ENCODE measurements at places on chromosomes 1 and 21.

DNA sequence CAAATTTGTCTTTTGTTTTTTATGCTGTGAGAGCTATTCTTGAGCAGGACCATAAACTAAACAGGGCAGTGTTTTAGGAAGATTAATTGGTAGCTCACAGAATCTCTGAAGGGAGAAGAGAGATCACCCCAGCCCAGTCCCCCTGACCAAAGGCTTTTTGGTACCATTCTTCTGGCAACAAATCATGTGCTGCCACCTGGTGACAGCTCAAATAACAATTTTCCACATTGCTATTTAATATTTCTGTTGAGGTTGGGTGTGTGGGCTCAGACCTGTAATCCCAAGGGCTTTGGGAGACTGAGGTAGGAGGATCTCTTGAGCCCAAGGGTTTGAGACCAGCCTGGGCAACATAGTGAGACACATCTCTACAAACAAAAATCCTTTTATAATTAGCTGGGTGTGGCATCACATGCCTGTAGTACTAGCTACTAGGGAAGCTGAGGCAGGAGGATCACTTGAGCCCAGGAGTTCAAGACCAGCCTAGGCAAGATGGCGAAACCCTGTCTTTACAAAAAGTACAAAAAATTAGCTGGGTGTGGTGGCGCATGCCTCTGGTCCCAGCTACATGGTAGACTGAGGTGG is 2.2 kb upstream of the TESK2 start:
- DNase-seq = peak; percentile 26

DNA sequence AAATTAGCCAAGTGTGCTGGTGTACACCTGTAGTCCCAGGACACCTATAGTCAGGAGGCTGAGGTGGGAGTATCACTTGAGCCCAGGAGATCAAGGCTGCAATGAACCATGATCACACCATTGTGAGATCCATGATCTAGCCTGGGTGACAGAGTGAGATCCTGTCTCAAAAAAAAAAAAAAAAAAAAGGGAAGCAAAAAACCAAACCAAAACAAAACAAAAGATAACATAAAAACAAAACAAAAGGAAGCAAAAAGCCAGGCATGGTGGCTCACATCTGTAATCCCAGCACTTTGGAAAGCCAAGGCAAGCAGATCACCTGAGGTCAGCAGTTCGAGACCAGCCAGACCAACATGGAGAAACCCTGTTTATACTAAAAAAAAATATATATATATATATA is 9.4 kb upstream of the AKR1A1 start:
- no peak for DNase-seq

- DNase-seq = no peak
These were observed 11.2 kb upstream of the ACBD6 start for GRCh38 chr1:180513531-180513930.

GRCh38 chr1:75707191-75707590 is 17.3 kb upstream of the ACADM start:
- no peak for DNase-seq

DNA sequence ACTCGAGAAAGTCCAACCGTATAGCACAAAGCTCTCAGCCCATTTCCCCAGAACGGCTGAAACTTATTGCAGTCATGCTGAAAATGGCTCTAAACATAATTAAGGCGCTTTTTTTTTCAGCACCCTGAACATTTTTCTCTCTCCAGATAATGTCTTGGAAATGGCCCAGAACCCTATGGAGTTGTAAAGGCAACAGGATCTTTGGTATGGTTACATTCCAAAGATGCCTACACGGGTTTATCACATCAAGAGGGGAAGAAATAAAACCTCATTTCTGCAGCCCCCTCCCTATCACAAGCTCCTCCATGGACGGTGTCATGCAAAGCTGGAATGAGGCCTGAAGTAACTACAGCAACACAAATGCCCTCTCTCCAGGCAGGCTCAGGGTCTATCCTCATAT is 126.4 kb upstream of the GALNT2 start:
- DNase-seq = no peak

DNA sequence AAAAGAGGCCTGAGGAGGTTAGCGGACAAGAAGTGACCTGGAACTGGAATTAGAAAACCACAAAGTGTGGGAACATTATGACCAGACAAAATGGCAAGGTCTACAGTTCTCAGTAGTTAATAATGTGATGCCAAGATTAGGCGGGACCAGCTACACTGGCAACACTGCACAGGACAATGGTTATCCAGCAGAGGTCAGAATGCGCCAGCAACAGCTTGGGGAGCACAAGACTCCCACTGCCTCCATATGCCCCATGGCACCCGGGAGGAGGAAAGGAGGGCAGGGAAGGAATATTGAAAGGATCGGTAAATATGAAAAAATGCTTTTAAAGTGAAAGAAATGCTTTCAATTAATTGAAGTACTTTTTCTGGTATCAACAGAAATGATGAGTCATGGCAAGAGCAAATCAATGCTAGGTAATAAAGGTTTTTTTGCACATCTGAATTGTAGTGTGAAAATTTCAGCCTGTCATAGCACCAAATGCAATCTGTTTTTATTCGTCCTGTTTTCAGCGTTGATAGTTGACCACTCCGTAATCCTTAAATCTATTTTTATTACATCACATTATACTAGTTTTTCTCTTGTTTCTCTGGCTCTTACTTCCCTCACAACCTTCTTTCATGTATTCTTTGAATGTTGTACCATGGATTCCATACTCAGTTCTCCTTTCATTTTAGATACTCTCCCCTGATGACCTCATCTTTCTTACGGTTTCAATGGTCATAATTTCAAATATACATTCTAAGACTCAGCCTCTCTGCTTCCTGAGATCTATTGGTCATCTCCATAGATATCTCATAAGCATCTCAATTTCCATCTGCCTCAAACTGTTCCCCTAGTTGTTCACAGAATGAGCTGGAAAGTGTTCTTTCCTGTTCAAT is 30.7 kb downstream of the VCAM1 start:
- DNase-seq = no peak

- DNase-seq = peak; percentile 76
These were observed 17.3 kb downstream of the CRYBG2 start for GRCh38 chr1:26336477-26337205.

GRCh38 chr1:156566436-156566835 is 5.9 kb downstream of the IQGAP3 start:
- DNase-seq = no peak

- DNase-seq = no peak
These were observed 1452.3 kb downstream of the NCAM2 start for GRCh38 chr21:22450507-22450906.

GRCh38 chr1:42759114-42759513 is 7.7 kb downstream of the P3H1 start:
- DNase-seq = no peak

- DNase-seq = no peak
These were observed 49.6 kb upstream of the HOOK1 start for GRCh38 chr1:59765011-59765730.

DNA sequence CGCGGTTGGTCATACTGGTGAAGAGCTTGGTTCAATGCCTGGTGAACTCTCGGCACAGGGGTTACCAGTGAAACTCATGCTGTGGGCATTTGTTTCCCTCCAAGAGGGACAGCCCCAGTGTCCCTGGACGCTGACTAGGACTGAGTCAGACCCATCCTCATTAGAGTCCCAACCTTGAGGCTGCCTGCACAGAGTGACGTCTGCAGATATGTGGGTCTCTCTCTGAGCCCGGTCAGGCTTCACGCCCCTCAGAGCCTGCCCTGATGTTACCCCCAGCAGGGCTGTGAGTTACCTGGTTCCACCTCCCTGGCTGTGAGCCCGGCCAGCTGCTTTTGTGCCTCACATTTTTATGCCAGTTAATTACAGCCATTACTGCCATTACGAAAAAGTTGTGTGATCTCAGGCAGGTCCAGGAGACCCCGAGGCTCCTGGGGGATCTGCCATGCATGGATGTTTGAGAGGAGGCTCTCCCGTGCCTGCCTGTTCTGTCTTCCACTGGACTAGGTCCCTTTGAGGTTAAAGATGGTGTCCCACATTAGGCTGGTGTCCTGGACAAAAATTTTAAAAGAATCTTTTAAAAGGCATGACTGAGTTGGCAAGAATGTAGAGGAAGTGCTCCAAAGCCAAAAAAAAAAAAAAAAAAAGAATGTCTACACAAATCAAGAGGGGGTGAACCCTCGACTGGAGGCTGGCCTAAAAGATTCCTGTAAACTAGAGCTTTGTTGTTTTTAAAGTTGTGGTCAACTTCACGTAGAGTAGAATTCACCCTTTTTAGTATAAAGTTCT is 36.6 kb upstream of the PADI1 start:
- no peak for DNase-seq

DNA sequence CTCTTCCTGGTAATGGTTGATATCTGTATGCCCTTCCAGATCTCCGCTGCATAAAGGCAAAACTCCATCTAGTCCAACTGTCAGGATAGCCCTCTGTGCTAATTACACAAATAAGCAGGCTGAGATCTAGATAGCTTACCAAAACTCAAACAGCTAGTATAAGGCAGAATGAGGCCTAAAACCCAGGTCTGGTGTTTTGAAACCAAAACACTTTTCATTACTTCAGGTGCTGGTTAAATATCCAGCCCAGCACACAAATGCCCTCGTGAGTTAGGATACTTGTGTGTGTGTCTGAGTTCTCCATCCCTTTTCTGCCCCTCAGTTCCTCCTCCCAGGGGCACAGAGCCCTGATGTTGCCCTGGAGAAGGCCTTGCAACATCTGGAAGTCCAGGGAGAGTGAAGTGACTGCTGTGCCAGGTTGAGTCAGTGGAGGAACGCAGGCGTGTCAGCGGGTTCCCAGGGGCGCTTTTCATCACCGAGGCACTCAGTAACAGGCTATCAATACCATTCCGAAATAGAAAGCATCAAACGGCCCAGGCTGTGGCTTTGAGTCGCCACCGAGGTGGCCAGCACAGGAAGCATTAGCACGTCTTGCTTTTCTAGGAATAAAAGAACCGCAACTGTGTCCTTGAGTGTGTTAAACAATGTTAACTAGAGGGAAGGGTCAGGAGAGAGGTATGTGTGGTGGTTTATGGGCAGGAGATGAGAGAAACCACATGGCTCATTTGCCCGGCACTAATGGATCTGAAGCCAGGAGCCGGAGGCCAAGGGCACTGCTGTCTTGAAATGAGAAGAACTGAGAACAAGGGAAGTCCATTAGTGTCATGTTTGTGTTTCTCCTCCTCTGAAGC is 90.7 kb upstream of the WLS start:
- DNase-seq = no peak

DNA sequence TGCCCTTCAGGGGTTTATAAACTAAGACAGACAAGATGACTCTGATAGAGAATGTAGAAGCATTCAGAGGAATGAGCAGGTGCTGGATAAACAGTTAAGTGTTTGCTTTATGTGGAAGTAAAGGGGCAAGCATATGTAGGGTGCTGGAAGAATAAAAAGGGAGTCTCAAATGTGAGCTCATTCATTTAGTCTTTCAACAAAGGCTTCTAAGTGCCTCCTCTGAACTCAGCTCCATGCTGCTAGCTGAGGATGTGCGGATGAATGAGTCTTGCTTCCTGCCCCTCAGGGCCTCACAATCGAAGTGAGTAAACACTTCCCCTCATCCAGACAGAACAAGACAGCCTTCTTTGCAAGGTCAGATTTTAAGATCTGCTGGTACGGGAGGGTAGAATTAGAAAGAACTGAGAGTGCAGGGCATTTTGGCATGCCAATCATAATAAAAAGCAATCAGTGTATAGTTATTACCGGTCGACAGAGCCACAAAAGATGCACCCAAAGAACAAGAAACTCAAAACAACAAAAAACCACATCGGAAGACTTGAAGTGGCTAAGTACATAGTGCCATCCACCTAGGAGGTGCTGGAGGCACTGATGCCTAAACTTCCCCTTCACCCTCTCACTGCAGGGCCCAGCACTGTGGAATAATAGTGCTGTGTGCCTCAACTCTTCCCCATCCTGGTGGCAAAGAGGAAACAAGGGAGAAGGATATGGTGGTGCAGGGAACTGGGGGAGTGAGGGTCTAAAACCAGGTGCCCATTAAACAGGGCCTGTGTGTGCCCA is 69.8 kb downstream of the TNR start:
- no peak for DNase-seq

DNA sequence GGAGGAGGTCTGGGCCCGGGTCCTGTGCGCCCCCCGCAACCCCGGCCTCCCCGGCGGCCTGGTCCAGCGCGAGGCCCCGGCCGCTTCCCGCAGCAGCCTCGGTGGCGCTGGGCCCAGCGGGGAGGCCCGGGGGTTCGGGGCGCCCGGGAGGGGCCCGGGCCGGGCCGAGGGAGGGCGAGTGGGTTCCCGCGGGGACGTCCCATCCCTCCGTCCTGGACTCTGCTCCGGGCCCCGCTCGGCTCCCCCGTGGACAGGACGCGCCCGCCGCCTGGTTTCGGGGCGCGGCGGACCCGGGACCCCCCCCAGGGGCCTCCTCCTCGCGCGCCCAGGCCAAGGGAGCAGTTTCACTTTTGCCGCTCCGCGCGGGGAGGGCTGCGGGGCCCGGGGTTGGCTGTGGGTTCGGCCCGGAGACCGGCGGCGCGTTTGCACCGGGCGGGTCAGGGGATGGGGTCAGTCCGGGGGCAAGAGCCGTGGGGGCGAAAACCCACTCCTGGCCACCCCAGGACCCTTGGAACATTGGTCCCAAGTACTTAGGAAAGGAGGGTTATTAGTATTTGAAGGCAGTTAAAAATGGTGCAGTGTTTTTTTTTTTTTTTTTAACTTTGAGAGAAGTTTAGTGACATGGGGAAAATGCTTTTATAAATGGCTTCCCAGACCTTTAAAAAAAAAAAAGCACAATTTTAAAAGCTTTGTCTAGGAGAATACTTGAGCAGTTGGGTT is 677 bp downstream of the AGPAT3 start:
- DNase-seq = peak; percentile 21

DNA sequence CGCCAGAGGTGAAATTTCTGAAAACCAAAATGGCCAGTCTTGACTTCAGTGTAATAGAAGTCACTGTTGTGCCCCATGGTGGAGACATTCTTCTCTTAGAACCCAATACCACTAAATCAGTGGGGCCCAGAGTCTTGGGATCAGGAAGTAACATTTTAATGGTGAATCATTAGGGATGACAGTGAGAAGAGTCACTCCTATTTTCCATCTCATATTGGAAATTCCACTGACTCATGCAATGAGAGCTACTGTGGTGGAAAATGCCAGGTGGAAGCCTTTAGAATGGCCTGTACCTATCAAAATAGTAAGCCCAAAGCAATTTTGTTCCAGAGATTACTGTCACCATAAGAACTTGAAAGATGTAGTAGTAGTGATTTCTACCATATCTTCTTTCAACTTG is 20.6 kb upstream of the PPM1J start:
- no peak for DNase-seq

DNA sequence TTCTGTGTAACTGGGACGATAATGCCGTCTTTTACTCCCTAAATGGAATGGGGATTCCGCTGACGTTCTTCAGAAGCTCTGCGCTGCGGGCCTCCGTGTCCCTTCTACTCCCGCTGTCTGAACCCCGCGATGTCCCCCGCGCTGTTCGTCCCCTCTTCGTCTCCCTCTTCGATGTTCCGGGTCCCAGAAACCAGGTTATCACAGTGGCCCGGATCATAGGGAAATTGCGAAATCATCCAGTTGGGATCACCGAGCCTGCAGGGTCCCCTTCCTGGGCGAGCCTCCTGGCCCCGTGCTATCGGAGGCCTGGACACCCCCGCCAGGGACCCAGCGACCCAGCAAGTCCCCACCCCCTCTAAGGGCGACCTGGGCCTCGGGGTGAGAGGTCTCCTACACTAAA is 154.2 kb downstream of the PPIAL4G start:
- no peak for DNase-seq

- no peak for DNase-seq
These were observed 21.9 kb upstream of the ERO1B start for GRCh38 chr1:236303675-236304074.

All from effector CD8-positive, alpha-beta T cell (primary cell).